ENCODE measurements at places on chromosomes 7 and 10. TPM values are rescaled to one million over a fixed set of nuclear protein-coding genes. Genes with fewer than 3 reads are reported as not detected.

The NANOS1 gene
- total RNA-seq: 1.2 TPM

The PARP12 gene
- 24.9 TPM for total RNA-seq

The SPDYE9 gene
- total RNA-seq: not detected

The CABCOCO1 gene
- 0.26 TPM for total RNA-seq

The LLCFC1 gene
- not detected for total RNA-seq

The NCF1 gene
- total RNA-seq: under 0.01 TPM

The PIK3AP1 gene
- total RNA-seq: 0.17 TPM

The SFXN2 gene
- total RNA-seq: 1.0 TPM

The SAP25 gene
- total RNA-seq: not detected

The WNT8B gene
- not detected for total RNA-seq

The PLEKHA8 gene
- total RNA-seq: 15.5 TPM

The C10orf143 gene
- total RNA-seq: 2.0 TPM

The SLC26A5 gene
- not detected for total RNA-seq

The STEAP1B gene
- total RNA-seq: 10.3 TPM

The XRCC2 gene
- total RNA-seq: under 0.01 TPM

The POLR1F gene
- total RNA-seq: 16.9 TPM

The VAX1 gene
- total RNA-seq: not detected

The RNLS gene
- total RNA-seq: 11.3 TPM

The GHRHR gene
- not detected for total RNA-seq

The CALCR gene
- total RNA-seq: not detected

The ZCCHC24 gene
- total RNA-seq: 44.4 TPM

The ORAI2 gene
- total RNA-seq: 26.6 TPM

The COL26A1 gene
- not detected for total RNA-seq

The EIF5AL1 gene
- 0.33 TPM for total RNA-seq
